ENCODE measurements at places on chromosomes 5 and 9.

- DNase-seq, result no peak
Measured at GRCh38 chr9:112753725-112754124, 3.2 kb downstream of the SNX30 start.

GRCh38 chr5:40268088-40268487 is 411.6 kb upstream of the PTGER4 start:
- DNase-seq, result no peak

- DNase-seq, result no peak
Measured at GRCh38 chr5:66206465-66206864, 62.4 kb downstream of the SREK1 start.

- DNase-seq, result no peak
Measured at GRCh38 chr5:41240390-41240789, 27.1 kb upstream of the C6 start.

GRCh38 chr5:123647066-123647465 is 135.1 kb downstream of the CSNK1G3 start:
- DNase-seq, result no peak

- no peak for DNase-seq
Measured at GRCh38 chr9:69916950-69917349, 96.3 kb downstream of the CFAP95 start.

DNA sequence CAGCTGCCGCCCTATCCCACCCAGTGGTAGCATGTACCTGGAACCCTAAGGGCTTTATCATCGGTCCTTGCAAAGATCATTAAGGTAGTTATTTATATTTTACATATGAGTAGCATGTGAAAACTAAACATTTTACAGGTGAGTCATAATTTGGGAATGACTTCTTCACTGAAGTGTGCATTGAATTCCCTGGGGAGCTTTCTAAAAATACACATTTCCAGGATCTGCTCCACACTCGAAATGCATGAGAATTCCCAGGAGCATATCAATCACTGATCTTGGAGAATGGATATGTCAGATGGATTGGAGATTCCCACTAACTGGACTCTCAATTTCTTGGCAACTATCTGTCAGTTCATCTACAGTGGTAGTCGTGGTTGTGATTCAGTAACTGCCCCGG is 717.5 kb downstream of the IRX1 start:
- DNase-seq, result no peak

DNA sequence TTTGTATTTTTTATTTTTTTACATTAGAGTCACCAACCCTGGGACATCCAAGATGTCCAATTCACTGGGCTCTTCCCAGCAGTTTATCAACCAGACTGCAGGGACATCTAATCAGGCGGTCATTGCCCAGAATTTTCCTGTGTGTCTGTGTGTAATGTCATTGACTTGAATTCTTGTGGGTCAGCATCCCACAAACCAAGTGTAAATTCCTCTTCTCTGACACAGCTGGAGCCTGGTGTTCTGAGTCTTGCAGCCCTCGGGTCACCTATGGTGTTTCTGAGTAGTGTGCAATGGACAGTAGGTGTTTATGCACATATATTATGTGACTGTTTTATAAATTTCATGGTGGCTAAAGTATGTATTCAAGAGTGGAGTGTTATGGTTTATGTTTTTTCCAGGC is 815.7 kb downstream of the SEMA5A start:
- DNase-seq, result no peak

DNA sequence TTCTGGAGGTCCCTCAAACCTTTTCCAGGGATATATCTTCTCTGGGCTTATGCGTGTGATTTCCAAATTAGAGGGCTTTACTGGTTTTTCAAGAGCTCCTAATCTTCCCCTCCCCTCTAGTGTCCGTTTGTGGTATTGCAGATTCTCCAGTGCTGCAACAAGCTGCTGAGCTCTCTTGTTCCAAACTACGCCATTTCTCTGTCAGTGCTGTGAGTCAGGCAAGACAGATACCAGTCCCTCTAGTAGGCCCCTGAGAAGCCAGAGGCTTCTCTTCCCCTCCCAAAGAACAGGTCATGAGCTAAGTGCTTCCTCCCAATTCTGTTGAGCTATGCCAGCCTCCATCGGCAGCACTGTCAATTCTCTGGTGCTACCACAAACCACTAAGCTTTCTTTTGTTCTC is 149.5 kb downstream of the FANCC start:
- DNase-seq, result no peak

DNA sequence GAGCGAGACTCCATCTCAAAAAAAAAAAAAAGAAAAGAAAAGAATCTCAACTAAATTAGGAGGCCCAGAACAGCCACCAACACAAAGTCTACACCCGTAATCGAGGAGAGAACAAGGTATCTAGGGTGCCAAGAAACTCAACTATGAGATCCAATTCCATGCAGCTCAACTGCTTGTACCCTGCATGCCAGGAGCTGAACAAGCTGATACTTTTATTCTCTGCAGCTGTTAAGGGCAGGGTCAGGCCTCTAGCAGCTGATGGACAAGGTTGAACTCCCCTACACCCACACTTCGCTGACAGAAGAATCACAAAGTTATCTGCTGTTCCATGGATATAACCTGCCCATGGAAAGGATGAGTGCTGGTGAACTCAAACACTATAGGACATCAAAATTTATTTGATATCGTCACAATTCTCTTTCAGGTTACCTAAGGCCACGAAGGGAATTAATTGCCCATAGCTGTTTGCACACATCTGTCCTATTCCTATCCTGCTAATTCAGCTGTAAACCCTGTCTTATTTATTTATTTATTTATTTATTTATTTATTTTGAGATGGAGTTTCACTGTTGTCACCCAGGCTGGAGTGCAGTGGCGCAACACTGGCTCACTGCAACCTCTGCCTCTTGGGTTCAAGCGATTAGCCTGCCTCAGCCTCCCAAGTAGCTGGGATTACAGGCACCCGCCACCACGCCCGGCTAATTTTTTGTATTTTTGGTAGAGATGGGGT is 20.7 kb downstream of the UBAP2 start:
- DNase-seq, result no peak

DNA sequence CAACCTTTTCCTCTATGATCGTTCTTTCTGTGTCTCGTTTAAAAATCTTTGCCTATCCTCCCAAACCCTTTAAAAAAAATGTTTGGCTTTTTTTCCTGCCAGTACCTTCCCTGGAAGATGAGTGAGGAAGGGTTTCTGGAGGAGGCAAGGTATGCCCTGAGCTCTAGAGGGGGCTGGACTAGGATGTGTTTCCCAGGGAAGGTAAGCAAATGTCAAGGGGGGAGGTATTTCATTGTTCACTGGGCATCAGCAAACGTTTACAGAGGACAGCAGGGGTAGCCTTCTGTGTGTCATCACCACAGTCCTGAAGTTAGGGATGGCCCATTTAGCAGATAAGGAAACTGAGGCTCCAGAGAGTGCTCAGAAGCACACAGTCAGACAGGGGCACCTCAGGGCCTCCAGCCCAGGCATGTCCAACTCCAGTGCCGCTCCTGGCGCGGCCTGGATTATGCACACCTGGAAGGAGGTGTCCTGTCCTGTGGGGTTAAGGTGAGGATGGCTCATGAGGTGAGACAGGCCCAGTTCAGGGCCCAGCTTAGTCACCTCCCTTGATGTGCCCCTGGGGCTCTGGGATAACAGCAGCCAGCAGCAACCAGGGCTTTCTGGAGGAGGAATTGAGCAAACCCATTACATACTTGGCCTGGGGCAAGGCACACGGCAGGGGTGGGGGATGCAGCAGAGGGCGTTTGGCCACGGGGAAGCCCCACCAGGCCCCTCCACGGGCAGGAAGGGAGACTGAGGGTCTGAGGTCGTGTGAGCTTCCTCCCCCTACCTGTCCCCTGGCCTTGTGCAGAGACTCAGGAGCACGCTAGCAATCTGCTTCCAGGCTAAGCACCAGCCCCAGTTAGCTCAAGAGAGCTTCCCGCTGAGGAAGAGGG is 100.3 kb upstream of the LMX1B start:
- DNase-seq, result no peak

DNA sequence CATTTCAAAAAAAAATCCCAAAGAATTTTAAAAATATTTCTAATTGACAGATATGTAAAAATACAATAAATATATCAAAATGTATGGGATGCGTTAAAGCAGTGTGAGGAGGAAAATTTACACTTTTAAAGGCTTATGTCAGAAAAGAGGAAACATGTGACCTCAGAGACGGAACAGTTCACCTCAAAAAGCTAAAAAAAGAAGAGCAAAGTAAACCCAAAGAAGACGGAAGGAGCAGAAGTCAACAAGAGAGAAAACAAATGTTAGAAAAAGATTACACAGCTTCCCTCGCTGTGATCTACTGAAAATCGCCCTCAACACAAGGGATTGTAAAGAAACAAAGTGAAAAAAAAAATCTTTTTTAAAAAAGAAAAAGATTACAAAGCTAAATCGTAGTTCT is 186.9 kb downstream of the AUH start:
- DNase-seq, result no peak

DNA sequence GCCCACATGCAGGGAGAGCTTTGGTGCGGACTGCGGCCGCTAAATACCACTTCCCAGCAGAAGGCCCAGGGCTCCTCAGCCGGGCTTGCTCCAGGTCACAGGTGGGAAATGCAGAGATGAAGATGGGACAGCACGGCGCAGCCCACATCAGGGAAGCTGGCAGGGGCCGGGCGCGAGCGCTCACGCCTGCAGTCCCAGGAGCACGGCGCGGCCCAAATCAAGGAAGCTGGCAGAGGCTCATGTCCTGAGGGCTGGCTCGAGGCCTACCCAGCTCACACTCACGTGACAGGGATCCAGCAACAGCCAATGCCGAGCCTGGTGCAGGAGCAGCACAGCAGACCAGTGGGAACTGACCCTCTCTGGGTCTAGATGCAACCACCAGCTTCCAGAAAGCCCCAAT is 16.3 kb downstream of the LPCAT1 start:
- DNase-seq, result no peak

DNA sequence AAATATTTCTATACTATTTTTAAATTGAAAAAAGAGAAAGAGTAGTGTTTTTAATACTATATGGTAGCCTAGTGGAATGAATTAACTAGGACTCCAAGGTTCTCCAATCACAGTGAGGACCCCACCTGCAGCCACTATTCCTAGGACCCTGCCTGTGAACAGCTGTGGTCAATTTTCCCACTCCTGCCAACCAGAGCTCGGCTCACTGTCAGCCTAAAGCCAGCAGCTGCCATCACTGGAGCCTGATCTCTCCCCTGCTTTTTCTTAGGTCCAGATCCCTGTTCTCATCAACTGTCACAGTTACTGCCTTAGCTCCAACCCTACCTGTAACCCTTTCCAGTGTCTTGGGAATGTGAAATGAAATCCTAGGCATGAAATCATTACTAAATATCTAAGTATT is 25.3 kb downstream of the ARSB start:
- no peak for DNase-seq

GRCh38 chr9:105054491-105054890 is 126.5 kb upstream of the ABCA1 start:
- DNase-seq, result no peak

- DNase-seq, result no peak
Measured at GRCh38 chr9:91071184-91071990, 269.8 kb downstream of the SYK start.

GRCh38 chr5:178388386-178389025 is 155.9 kb upstream of the PHYKPL start:
- DNase-seq, result no peak

DNA sequence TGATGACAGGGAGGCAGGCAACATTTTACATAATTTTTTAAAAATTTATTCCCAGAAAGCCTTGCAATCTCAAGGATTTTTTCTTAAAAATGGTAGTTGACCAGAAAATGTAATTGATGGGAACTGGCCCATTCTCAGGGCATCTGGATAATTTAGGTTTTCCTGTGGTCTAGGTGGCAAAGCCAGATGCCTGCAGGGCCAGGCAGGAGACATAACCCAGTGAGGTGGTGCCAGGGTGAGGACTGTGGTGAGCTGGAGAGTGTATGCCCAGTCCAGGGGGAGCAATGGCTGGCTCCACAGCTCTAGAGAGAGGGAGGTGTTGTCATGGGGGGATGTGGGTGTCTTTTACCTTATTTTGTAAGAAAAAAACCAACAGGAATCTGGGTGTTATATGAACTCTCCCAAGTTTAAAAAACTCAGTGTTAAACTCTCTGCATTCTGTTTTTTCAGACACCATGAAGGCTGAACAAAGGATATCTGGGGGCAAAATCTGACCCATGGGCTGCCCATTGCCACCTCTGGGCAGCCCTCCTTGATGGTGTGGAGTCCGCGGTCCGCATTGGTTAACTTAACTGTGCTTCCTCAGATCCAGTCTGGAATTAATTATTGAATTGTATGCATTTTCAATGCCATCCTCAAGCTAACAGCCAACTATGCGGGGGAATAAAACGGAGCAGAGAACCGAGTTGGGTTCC is 43.9 kb downstream of the BOD1 start:
- no peak for DNase-seq

GRCh38 chr5:91288118-91288916 is 94.8 kb downstream of the ARRDC3 start:
- DNase-seq, result no peak

DNA sequence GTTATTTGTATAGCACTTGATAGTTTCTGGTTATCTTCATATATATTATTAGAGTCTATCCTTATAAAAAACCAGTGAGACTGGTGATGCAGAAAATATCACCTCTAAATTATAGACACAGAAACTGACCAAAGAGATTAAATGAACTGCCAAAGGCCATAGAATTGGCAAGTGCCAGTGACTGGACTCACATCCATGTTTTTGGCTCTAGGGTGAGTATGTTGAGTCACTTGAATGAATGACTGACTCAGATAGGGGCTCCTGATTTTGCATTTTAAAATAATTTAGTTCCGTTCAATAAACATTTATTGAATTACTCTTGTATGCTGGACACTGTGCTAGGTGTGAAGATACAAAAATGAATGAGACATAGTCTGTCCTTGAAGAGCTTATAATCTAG is 70.7 kb downstream of the NR2F1 start:
- no peak for DNase-seq

DNA sequence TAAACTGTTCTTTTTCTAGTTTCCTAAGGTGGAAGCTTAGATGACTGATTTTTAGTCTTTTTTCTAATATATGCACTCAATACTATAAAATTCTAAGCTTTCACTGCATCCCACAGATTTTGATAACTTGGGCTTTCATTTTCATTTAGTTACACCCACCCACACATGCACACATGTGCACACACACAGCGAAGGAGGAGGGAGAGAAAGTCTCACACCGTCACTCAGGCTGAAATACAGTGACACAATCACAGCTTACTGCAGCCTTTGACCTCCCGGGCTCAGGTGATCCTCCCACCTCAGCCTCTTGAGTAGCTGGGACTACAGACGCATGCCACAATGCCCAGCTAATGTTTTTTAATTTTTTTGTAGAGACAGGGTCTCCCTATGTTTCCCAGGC is 96.5 kb downstream of the SMIM23 start:
- no peak for DNase-seq

Data from caudate nucleus (tissue), 63 donors.